ENCODE measurements at places on chromosomes 16 and 17.

DNA sequence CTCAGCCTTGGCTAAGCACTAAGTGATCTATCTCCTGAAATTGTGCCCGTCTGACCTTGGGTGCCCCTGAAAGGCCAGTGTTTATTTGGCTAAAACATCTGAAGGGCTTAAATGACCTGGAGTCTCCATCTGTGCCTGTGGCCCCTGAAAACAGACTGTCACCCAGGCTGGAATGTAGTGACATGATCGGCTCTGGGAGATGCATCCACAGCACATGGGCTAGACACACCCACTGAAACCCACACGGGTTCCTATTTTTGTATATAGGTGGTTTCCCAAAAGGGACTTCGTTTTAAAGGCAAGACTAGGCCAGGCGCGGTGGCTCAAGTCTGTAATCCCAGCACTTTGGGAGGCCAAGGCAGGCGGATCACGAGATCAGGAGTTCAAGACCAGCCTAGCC, 13.5 kb downstream of the CEP295NL start:
- DNase-seq: no peak

GRCh38 chr17:4648741-4649140, 7.3 kb upstream of the ALOX15 start:
- DNase-seq: no peak

- DNase-seq: no peak
Measured at GRCh38 chr16:491220-491919, 36.1 kb upstream of the CAPN15 start.

DNA sequence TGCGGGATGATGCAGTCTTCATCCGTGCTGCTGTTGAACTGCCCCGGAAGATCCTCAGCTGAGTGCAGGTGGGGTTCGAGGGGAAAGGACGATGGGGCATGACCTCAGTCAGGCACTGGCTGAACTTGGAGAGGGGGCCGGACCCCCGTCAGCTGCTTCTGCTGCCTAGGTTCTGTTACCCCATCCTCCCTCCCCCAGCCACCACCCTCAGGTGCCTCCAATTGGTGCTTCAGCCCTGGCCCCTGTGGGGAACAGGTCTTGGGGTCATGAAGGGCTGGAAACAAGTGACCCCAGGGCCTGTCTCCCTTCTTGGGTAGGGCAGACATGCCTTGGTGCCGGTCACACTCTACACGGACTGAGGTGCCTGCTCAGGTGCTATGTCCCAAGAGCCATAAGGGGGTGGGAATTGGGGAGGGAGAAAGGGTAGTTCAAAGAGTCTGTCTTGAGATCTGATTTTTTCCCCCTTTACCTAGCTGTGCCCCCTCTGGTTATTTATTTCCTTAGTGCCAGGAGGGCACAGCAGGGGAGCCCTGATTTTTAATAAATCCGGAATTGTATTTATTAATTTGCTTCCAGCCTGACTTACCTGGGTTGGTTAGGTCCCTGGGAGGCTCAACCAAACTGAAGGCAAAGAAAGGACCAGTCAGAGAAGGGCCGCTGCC, 5.8 kb downstream of the TRAF4 start:
- DNase-seq: no peak

DNA sequence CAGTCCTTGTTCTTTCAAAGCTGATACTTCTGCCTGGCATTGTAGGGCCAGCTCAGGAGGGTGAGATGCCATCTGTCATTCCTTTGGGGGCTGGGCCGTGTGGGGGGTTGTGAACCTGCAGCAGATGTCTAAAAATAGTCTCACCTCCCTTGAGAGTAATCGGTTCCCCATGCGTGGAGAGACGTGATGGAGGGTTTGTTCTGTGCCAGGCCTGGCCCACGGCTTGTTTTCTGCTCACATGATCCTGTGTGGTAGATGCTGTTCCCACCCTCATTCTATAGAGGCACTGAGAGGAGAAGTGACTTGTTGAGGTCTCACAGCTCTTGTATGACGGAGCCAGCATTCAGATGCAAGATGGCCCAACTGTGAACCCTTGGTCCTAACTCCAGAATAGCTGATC, 4.6 kb downstream of the IRF8 start:
- no peak for DNase-seq

DNA sequence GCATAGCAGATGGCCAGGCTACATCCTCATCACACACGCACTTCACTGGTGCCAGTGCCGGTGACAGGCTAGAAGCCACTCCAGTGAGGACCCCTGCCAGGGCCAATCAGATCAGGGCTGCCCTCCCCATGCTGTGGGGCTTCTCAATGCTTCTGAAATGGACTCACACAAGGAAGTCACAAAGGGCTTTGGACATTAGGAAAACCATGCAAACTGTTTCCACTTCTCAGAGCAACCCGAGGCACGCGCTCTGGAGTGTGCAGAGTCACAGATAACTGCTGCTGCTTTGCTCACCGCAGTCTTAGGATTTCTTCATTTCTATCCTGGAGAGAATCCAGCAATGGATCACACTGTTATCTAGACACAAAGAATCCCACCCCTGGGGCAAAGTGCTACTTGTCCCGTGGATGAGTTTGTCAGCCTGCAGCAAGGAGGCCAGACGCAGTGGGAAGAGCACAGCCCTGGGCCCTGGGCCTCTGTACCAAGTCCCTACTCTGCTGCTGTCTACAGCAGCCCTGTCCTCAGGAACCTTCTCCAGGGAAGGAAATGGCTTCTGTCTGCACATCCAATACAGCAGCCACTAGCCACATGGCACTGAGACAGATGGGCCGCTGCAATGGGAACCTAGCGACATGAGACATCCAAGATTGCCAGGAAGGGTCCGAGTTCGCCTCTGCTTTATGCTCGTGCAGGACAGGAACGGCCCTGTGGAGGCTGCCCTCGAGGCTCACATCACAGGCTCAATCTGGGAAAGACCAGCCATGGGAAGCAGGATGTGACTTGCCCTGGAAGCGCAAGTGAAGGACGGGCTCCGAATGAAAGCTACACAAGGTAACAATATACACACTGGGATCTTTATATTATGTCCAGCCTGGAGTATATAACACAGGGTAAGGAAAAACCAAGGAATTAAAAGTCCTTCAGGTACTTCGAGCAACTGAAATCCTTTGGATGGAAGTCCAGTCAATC, 169.3 kb downstream of the ZFHX3 start:
- DNase-seq: no peak

GRCh38 chr16:15521758-15522509, 87.5 kb downstream of the BMERB1 start:
- DNase-seq: no peak

GRCh38 chr17:79220201-79220712, 145.6 kb downstream of the ENGASE start:
- DNase-seq: no peak

GRCh38 chr17:79651761-79652160, 40.9 kb upstream of the RBFOX3 start:
- DNase-seq: no peak

DNA sequence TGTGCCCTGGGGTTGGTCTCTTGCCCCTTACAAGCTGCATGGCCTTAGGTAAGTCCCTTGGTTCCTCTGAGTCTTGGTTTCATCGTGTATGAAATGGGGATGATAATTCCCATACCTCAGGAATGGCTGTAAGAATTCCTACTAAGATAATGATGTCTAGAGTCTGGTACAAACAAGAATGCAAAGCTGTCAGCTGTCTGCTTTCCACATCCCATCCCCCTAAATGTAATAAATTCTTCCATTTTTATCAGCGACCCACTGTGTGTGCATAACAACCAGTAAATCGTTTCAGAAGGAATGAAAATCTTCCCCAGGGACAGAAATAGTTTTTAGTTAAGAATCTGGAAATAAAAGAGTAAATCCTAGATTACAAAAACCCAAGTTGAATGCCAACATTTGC, 95.4 kb downstream of the CPPED1 start:
- DNase-seq: no peak

DNA sequence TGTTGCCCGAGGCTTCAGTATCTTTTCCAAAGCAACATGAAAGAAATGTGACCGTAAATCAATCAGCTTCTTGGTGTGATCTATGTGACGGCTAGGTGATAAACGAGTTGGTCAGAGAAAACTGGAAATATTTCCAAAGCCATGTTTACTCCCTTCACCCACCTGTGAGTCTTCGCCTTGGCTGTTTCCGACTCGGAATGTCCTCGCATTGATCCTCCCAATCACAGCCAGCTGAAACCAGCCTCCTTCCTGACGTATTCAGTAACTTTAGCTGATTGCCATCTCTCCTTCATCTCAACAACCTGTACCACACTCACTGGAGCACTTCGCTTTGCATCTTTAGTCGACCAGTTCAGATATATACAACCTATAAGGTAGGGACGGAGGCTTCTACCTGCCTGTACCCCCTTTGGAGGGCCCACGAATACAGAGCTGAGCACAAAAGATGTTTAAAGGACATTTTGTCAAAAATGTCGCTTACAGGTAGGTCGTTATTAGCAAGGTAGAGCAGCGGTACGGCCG, 705 bp downstream of the KRABD2 start:
- no peak for DNase-seq

DNA sequence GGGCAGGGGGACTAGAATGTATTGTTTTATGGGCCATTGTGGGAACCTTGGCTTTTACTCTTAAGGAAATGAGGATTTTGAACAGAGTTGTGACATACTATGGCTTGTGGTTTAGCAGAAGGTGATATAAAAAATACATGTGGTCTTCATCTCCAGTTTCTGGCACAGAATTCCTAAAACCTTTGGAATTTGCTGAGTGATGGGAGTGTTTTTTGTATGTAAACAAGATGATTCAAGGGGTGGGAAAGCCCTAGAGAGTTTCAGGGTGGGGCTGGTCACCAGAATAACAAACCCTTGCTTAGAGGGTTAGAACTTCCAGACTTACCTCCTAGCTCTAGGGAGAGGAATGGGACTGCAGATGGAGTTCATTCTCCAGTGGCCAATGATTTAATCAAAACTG, 316.1 kb downstream of the PHKB start:
- DNase-seq: no peak

- no peak for DNase-seq
Measured at GRCh38 chr16:500709-501108, 26.8 kb upstream of the CAPN15 start.

- no peak for DNase-seq
Measured at GRCh38 chr17:54117452-54117851, 294.7 kb downstream of the KIF2B start.

- no peak for DNase-seq
Measured at GRCh38 chr16:8572919-8573724, 17.2 kb downstream of the TMEM114 start.

DNA sequence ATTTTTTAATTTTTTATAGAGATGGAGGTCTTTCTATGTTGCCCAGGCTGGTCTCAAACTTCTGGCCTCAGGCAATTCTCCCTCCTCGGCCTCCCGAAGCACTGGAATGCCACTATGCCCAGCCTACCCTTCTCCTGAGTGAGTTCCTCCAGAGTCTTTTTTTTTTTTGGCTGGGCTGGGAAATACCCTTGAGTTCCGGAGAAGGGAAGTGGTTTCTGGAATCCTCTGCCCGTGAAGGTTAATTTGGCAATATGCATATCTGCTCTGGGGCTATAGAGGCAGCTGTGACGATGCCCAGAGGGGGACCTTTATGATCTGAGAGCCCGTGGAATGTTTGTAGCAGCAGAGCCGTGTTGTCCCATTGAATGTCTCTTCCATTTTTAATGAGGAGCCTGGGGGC, 217.5 kb downstream of the RBFOX1 start:
- DNase-seq: no peak

GRCh38 chr17:58318627-58319172, 9.9 kb downstream of the TSPOAP1 start:
- DNase-seq: no peak

DNA sequence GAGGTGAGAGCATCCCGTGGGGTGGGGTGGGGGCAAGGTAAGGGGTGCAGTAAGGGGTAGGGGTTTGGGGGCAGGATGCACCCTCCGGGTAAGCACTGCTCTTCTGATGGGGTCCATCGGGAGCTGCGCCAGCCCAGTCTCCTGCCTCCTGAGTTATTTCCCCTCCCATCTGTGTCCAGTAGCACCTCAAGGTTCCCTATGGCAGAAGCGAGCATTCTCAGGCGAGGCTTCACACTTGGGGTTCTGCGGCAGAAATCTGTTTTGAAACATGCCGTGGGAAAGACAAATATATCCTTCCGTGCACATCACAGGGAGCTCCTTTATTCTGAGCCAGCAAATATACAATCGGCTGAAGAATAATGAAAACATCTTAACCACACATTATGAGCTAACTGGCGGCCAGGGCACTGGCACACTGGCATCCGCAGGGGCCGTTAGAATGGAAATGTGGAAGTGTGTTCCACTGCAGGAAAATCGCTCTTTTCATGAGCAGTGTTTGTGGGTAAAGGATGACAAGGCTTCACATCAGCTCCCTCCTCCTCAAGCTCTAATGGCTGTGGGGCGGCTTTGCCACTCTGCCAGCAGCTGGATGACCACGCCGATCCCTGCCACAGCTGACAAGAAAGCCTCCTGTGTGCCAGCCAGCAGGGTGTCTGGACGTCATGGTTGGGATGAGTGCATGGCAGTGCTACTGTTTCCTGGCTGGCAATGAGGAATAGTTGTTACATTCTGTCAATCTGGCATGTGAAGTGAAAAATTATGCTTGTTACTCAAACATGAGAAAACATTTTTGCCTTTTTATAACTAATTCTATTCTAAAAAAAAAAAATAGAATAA, 20.0 kb downstream of the MTHFSD start:
- no peak for DNase-seq

- no peak for DNase-seq
Measured at GRCh38 chr16:4071686-4072561, 44.3 kb downstream of the ADCY9 start.

DNA sequence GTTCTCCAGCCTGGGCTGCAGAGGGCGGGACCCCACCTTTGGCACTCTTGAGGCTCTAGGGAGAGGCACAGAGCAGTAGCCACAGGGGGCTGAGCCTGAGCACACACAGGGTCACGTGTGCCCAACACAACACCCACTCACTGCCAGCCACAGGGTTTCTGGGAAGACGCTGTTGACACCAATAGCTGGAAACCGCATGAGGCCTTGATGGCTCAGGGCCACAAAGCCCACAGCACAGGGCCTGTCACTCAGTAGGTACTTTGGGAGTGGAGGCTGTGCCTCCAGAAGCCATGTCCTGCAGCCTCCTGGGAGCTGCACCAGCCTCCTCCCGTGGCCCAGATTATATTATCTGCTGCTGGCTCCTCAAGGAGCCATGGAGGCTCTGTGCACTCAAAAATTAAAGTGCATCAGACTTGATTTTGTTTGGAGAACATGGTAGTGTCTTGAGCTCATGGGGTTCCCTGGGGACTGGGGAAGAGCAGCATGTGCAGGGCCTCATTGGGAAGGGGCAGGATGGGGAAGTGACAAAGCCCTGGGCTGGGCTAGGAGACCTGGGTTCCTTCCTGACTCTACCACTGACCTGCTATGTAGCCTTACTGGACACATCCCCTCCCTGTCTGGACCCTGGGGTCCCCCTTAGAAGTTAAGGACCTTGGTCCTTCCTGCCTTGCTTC, 12.5 kb upstream of the SREBF1 start:
- DNase-seq: peak; percentile 63

Measured in stimulated activated CD8-positive, alpha-beta memory T cell treated with anti-CD3 and anti-CD28 coated beads, Interleukin-7, amount 100 ng/mL, for 1 hour (primary cell).